ENCODE measurements at places on chromosomes 13 and 19.
A peak's percentile ranks its signal among the peaks of the same experiment; 100 is the strongest.

DNA sequence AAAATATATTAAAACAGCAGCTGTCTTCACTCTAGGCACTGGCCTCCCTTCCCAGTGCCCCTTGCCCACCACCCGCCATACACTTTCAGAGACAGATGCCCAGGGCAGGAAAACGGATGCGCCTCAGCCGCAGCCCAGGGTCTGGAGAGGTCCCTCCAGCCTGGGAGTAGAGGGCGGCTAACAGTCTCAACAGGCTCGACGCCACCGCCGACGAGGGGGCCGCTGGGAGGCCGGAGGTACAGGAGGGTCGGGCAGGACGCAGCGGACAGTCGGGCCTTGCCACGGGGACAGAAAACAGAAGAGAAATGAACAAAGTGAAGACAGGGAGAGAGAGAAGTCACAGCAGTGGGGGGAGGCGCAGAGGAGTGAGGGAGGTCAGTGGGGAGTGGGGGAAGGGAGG lies 27.1 kb downstream of the C19orf47 start:
- no peak overlapping the region for H3K4me3 ChIP-seq

GRCh38 chr19:54430306-54431254 lies 15.3 kb downstream of the TTYH1 start:
- H3K27me3 ChIP-seq = peaks cover 21% of the 10 kb centered on the region
- H3K4me3 ChIP-seq = no peak overlapping the region
- H3K36me3 ChIP-seq = no peaks in the 10 kb centered on the region

DNA sequence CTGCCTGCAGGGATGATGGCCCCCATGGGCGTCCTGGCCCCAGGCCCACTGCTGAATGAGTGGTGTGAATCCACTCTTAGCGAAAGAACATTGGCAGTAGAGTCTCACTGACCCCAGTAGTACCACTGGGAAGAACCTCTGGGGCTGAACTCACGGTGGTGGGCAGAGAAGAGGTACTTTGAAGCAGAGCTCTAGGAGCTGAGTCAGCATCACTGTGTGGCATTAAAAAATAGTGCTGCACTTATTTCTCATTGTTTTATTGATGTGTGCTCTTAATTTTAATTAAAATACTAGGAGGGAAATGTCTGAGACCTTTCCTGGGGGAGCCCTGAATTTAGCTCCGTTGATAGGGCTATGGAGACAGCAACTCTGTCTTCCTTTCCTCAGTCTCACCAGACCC lies 61.3 kb downstream of the CBY2 start:
- DNase-seq = no peak
- H3K36me3 ChIP-seq = no peaks in the 10 kb centered on the region
- no peak overlapping the region for H3K4me3 ChIP-seq
- no peak overlapping the region for H3K27ac ChIP-seq
- no peaks in the 10 kb centered on the region for H3K4me1 ChIP-seq

DNA sequence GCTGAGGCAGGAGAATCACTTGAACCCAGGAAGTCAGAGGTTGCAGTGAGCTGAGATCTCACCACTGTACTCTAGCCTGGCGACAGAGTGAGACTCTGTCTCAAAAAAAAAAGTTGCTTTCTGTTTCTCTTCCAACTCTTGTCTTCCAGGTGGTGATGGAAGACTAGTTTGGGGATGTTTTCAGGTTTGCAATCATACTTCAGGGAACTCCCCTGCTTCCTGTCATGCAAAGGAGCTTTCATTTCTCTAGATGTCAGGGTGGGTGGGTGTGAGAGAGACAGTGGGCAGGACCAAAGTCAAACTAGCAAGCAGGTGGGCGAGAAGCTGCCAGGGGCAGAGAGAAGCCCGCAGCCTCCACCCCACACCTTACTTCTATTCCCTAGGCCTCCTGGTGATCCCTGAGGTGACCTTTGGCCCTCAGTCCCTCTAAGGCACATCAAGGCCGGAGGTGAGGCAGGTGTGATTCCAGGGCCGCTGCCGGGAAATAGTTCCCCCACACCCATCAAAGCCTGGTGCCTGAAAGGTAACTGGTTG lies 25.7 kb downstream of the CCNE1 start:
- H3K27ac ChIP-seq = peak overlapping the region; percentile 74
- DNase-seq = peak; percentile 54
- H3K36me3 ChIP-seq = no peaks in the 10 kb centered on the region
- no peaks in the 10 kb centered on the region for H3K27me3 ChIP-seq

DNA sequence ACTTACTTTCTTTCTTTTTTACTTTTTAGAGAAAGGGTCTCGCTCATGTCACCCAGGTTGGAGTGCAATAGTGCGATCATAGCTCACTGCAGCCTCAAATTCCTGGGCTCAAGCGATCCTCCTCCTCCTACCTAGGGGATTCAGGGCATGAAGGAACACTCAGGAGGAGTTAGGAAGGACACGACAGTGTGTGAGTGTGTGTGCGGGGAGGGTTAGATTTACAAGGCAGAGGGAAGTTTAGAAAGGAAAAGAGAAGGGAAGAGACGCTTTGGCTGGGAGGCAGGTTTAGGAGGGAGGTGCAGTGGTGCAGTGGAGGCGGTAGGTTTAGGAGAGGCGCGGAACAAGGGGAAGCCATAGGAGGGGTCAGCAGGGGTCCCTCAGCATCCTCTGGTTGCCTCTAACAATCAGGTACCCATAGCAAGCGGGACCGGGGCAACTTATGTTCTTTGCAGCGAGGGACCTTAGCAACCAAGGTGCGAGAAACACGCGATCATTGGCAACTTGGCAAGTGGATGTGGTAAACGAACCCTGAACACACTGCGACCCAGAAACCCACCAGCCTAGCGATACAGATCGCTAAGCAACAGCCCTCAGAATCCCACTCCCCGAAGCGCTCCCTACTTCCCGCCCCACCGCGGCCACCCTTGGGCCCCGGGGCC lies 501 bp downstream of the SIRT2 start:
- no peak for DNase-seq
- peaks cover 16% of the 10 kb centered on the region for H3K4me1 ChIP-seq
- H3K4me3 ChIP-seq = peak overlapping the region; percentile 96
- no peaks in the 10 kb centered on the region for H3K27me3 ChIP-seq
- peak overlapping the region; percentile 80 for H3K27ac ChIP-seq
- H3K36me3 ChIP-seq = no peaks in the 10 kb centered on the region

DNA sequence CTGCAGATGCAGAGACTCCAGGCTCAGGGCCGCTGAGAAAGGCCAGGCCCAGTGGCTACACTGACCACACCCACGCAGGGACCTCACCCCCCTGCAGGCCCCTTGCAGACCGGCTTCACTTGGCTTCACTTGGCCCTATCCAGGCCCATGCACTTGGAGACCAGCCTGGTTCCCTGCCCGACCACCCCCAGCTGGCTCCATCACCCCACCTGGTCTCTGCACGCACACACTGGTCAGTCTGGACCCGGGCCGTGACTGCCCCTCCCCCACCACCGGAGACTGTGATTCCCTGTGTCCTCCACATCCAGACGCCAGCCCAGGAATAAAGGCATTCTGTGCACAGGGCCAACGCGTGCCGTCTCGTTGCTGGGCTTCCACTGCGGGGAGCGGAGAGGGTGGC lies 4.9 kb upstream of the EBI3 start:
- no peak overlapping the region for H3K27ac ChIP-seq
- peaks cover 9% of the 10 kb centered on the region for H3K4me1 ChIP-seq
- no peaks in the 10 kb centered on the region for H3K36me3 ChIP-seq
- DNase-seq = no peak
- peaks cover 2% of the 10 kb centered on the region for H3K27me3 ChIP-seq

- H3K36me3 ChIP-seq = no peaks in the 10 kb centered on the region
- DNase-seq = no peak
These were observed 162.0 kb downstream of the EFNB2 start for GRCh38 chr13:106373304-106373988.

- H3K4me3 ChIP-seq = no peak overlapping the region
- DNase-seq = no peak
- no peak overlapping the region for H3K27ac ChIP-seq
- no peaks in the 10 kb centered on the region for H3K36me3 ChIP-seq
- H3K27me3 ChIP-seq = no peaks in the 10 kb centered on the region
These were observed 539.5 kb upstream of the SLC10A2 start for GRCh38 chr13:103605546-103606326.

GRCh38 chr13:37595162-37595561 lies 3.4 kb downstream of the POSTN start:
- H3K27me3 ChIP-seq = no peaks in the 10 kb centered on the region
- no peak for DNase-seq
- H3K4me1 ChIP-seq = no peaks in the 10 kb centered on the region
- H3K27ac ChIP-seq = no peak overlapping the region
- no peak overlapping the region for H3K4me3 ChIP-seq
- no peaks in the 10 kb centered on the region for H3K36me3 ChIP-seq

- no peaks in the 10 kb centered on the region for H3K27me3 ChIP-seq
- no peak overlapping the region for H3K27ac ChIP-seq
- no peak overlapping the region for H3K4me3 ChIP-seq
- no peaks in the 10 kb centered on the region for H3K4me1 ChIP-seq
- no peaks in the 10 kb centered on the region for H3K36me3 ChIP-seq
- no peak for DNase-seq
These were observed 137.5 kb downstream of the KCNRG start for GRCh38 chr13:50152655-50153309.

DNA sequence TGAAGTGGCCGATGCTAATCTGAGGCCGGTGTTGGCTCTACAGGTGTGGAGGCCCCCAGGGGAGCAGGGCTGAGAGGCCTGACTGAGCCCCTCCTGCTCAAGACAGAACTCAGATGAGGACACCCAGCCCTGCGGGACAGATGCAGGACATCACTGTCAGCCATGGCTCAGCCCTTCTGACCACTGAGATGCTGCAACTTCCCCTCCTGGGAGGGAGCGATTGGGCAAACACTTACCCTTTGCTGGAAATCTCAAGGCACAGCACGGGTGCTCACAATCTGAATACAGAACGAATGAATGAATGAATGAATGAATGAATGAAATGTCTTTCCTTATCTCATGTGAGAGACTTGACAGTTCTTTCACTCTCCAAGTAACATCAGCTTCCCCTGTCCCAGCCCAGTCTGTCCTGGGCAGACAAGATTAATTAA lies 3.5 kb upstream of the SIGLEC7 start:
- H3K4me1 ChIP-seq = no peaks in the 10 kb centered on the region
- peaks cover 6% of the 10 kb centered on the region for H3K27me3 ChIP-seq
- H3K36me3 ChIP-seq = no peaks in the 10 kb centered on the region

DNA sequence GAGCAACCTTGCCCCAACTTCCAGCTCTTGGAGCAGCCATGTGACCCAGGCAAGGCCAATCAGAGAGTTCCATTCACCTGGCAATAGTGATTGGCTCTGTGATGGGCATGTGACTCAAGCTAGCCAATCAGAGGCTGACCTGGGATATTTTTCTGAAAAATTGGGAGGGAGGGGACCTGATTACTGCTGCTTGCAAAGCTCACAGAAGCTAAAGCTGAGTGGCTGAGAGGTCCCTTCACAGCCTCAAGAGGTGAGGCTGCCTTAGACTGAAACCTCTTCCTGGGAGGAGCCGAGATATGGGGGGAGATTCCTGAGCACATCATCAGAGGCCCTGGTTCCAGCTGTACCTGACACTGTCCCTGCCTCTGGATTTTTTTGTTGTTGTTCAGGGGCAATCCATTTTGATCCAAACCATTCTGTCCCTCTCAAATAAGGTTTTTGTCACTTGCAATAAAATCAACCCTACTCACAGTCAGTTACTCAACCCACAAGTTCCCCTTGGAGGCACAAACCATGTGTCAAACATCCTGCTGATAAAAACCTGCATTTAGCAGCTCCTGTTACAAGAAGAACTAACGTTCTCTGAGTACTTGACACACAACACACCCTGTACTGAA lies 4.8 kb downstream of the CIB3 start:
- no peak overlapping the region for H3K27ac ChIP-seq
- H3K4me1 ChIP-seq = no peaks in the 10 kb centered on the region
- no peak overlapping the region for H3K4me3 ChIP-seq

DNA sequence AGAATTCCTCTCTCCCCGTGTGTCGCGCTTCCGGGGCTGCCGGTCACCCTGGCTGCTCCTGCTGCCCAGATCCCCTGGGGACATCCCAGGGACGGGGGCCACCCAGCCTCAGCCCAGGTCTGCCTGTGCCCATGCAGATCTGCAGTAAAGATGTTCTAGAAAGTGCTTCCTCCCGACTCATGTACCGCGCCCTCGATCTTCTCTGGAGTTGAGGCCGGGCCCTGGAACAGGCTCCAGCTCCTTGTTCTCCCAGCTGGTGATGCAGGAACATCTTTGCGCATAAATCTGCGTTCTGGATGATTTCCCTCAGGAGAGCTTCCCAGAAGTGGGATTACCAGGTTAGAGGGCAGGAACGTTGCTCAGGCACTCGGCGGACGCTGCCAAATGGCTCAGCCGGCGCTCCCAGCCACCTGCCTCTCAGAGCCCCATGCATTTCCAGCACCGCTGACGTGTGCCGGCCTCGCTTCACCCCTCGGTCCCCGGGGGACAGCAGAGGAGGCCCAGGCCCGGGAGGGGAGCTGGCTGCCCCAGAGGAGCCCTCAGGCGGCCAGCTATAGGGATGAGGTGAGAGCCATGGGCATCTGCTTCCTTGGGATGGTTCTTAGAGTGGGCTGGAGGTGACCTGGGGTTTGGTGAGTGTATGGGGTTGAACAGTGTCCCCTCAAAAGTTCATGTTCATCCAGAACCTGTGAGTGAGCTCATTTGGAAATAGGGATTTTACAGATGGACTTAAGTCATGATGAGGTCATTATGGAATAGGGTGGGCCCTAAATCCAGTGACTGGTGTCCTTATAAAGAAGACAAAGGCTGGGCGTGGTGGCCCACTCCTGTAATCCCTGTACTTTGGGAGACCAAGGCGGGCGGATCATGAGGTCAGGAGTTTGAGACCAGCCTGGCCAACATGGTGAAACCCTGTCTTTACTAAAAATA lies 42.6 kb downstream of the CRTC1 start:
- peaks cover 8% of the 10 kb centered on the region for H3K4me1 ChIP-seq
- H3K36me3 ChIP-seq = peaks cover 4% of the 10 kb centered on the region
- no peak overlapping the region for H3K27ac ChIP-seq
- no peak overlapping the region for H3K4me3 ChIP-seq

- DNase-seq = no peak
- peaks cover 6% of the 10 kb centered on the region for H3K4me1 ChIP-seq
- peaks cover 23% of the 10 kb centered on the region for H3K36me3 ChIP-seq
- no peak overlapping the region for H3K27ac ChIP-seq
- no peak overlapping the region for H3K4me3 ChIP-seq
- no peaks in the 10 kb centered on the region for H3K27me3 ChIP-seq
These were observed 6.2 kb downstream of the MIER2 start for GRCh38 chr19:338421-338820.

DNA sequence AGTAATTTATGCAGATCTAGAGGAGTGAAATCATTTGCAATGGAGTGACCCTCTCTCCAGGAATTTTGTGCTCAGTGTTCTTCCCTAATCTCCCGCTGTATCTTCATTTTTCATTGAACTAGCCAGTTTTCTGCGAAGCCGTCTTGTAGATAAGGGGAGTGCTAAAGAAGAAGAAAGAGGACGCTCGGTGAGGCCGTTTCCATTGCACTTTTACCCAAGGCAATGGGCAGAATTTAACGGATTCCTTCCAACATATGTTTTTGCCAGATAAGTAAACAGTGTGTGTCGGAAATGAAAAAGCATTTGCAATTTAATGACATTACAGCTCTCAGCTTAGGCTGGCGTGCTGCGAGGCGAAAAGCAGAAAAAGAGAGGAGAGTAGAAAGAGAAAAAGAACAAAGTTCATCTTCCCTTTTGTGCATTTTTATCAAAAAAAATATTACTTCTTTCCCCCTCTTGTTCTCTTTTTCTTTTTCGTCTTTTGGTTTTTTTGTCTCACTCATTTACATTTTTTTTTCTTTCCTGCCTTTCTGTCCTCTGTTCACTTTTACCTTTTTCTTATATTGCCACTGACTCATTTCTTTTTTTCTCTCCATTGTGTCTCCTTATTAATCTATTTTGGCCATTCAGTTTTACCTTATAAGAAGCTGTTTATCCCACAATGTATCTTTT lies 49.9 kb downstream of the SOX21 start:
- H3K27ac ChIP-seq = no peak overlapping the region
- H3K36me3 ChIP-seq = no peaks in the 10 kb centered on the region
- H3K27me3 ChIP-seq = peaks cover 40% of the 10 kb centered on the region
- H3K4me1 ChIP-seq = no peaks in the 10 kb centered on the region

Data from large intestine (tissue), 12 donors.